Lower lobe of right lung (tissue), 2 donors: ENCODE measurements at places on chromosomes 13 and 19. TPM values are rescaled to one million over a fixed set of nuclear protein-coding genes. Genes with fewer than 3 reads are reported as not detected.

STOML3 gene
- total RNA-seq, result 2.7 TPM

GFY gene
- not detected for total RNA-seq

GRCh38 chr13:20116213-20116612 is 44.6 kb downstream of the GJA3 start:
- no peak for DNase-seq
- H3K27me3 ChIP-seq, result no peaks in the 10 kb centered on the region
- H3K4me3 ChIP-seq, result no peak overlapping the region
- H3K4me1 ChIP-seq, result peaks cover 8% of the 10 kb centered on the region

- no peaks in the 10 kb centered on the region for H3K36me3 ChIP-seq
- H3K27me3 ChIP-seq, result peaks cover 9% of the 10 kb centered on the region
- H3K4me3 ChIP-seq, result no peak overlapping the region
- DNase-seq, result no peak
- no peak overlapping the region for H3K27ac ChIP-seq
- peaks cover 4% of the 10 kb centered on the region for H3K4me1 ChIP-seq
Observed at GRCh38 chr13:27000686-27001085, 170.9 kb downstream of the USP12 start.

DNA sequence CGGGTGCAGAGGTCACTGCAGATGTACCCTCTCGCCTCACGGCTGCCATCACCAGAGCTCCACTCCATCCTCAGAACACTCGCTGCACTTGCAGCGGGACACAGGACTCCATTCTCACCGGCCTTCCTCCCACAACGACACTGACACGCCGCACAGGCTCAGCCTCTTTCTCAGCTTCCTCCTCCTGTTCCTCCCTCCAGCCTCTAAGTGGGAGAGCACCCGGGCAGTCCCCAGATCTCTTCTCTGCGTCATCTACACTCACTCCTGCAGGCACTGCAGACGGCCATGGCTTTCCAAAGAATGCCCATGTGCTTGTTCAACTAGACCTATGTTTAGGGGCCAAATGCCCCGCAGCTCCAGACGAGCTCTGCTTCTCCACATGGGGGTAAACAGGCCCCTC is 14.3 kb upstream of the FKRP start:
- H3K27me3 ChIP-seq, result no peaks in the 10 kb centered on the region
- H3K36me3 ChIP-seq, result peaks cover 100% of the 10 kb centered on the region
- H3K4me3 ChIP-seq, result no peak overlapping the region
- DNase-seq, result no peak

GRCh38 chr13:45928176-45928575 is 76.6 kb upstream of the SIAH3 start:
- DNase-seq, result no peak
- H3K4me1 ChIP-seq, result peaks cover 9% of the 10 kb centered on the region
- H3K27ac ChIP-seq, result no peak overlapping the region
- H3K36me3 ChIP-seq, result no peaks in the 10 kb centered on the region
- H3K27me3 ChIP-seq, result no peaks in the 10 kb centered on the region

GRCh38 chr13:59510386-59510785 is 653.3 kb downstream of the DIAPH3 start:
- no peak overlapping the region for H3K4me3 ChIP-seq
- H3K27ac ChIP-seq, result no peak overlapping the region
- no peaks in the 10 kb centered on the region for H3K27me3 ChIP-seq
- no peaks in the 10 kb centered on the region for H3K36me3 ChIP-seq

DNA sequence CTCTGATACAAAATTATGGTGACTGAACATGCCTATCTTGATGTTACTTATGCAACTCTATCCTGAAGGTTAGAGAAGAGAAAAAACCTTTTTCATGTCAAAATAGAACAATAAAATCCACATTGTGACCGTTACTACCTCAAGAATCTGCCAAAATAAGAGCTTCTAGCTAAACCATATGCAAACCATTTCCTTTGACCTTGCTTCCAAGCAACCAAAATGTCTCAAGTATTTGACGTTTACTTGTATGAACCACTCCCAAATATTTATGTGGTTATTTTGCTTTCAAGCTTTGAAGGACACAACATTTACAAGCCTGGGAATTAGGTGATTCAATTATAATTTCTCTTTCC is 13.9 kb downstream of the FOXO1 start:
- no peak for DNase-seq
- peaks cover 69% of the 10 kb centered on the region for H3K4me1 ChIP-seq
- no peaks in the 10 kb centered on the region for H3K27me3 ChIP-seq
- no peak overlapping the region for H3K4me3 ChIP-seq
- no peaks in the 10 kb centered on the region for H3K36me3 ChIP-seq
